ENCODE measurements at places on chromosomes 7 and 10.

DNA sequence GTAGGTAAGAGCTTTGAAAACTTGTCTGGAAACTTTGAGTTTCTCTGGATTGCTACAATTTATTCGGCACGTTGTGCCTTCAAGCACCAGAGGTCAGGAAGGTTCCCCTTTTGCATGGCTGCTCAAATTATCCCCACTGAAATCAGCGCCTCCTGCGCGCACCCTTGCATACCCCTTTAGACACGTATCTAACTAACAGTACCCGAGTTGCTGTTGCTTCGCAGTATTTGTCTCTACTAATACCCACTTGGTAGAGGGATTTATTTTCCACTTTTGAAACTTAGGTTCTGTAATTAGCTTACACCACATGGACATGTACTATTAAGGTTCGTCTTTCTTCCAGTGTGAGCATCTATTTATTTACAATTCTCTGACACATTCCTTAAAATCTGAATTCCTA lies 1.6 kb downstream of the MEOX2 start:
- no peak for DNase-seq

DNA sequence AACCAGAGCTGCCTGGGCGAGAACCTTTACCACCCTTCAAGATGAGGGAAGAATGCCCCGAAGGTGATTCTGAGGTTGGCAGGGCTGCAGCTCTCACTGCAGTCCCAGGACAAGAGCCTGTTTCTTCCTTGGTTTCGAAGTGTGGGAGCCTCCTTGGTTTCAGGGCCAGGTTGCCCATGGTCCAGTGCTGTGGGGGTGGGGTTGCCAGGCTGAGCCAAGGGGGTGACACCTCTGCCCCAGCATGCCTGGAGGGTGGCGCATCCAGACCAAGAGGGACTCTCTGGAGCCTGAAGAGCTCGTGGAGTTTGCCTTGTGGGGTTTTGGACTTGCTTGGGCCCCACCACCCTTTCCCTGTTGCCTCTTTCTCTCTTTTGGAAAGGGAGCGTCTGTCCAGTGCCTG lies 41.3 kb downstream of the WDR37 start:
- DNase-seq: no peak

GRCh38 chr10:130430291-130430690 lies 294.1 kb downstream of the GLRX3 start:
- no peak for DNase-seq

- DNase-seq: peak; percentile 61
Observed at GRCh38 chr7:36286226-36286625, 103.4 kb upstream of the ANLN start.

DNA sequence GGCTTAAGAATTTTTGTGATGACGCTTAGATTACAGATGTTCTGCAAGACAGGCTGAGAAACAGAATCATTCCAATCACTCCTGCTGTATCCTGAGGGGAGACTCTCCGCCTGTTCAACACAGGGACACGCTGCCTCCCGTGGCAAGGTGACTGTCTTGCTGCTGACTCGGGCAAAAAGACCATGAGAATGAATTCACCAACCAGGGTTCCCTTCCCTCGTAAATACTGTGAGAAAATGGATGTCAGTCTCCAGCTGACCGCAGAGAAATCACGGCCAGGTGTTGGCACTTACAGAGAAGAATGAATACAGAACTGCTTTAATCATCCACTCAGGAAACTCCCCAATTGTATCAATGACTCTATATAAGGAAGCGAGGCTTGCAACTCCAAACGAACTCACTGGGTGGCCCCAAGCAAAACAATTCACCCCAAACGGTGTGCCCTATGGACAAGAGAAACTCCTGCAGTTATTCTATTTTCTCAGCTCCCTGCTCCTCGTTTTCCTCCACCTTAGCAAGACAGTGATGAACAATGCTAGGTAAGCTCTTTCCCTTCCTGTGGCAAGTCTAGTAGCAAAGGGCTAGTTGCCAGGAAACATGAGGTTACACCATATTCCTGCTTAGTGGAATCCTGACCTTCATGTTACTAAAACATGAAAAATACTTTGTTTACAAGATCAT lies 22.8 kb downstream of the GNA12 start:
- no peak for DNase-seq

GRCh38 chr10:93147281-93147680 lies 73.6 kb downstream of the CYP26A1 start:
- no peak for DNase-seq

DNA sequence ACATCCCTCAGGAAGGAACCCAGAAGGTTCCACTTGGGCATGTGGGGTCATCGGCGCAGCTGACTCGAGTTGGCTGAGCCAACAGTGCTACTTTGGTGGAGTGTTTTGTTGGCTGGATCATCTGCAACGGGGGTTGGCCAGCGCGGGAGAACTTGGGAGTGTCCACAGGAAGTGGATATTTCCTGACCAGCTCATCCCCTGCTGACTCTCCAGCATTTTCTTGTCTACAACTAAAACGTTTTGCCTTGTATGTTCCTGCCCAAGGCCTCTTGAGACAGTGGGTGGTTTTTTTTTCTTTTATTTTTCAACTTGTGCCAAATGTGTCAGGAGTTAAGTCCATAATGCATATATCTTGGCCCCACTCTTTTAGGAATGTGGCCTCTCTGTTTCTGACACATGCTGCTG lies 208.6 kb downstream of the ZNF365 start:
- DNase-seq: no peak

GRCh38 chr7:12949060-12949931 lies 261.9 kb downstream of the ARL4A start:
- DNase-seq: no peak

Measured in T follicular helper cell (primary cell).